ENCODE measurements at places on chromosomes 16 and 17.

- DNase-seq, result peak; percentile 61
Measured at GRCh38 chr16:57810197-57811031, 8.1 kb upstream of the KIFC3 start.

DNA sequence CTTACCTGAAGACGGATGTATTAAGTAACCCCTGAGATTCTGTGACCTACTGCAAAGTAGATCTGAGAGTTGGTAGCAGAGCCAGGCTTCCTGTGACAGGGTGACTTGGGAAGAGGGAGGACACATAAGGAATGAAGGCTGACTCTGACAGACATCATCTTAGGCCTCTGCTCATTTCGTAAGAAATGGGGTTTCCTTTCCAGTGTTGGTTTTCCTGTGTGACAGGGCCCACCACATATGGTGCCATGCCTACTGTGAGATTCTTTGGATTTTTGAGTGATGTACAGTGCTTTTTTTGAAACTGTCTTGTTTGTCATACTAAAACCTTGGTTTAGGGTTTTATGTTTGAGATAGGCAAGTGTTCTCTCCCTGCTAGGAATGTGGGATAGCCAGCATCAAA lies 12.7 kb downstream of the LIG3 start:
- no peak for DNase-seq

DNA sequence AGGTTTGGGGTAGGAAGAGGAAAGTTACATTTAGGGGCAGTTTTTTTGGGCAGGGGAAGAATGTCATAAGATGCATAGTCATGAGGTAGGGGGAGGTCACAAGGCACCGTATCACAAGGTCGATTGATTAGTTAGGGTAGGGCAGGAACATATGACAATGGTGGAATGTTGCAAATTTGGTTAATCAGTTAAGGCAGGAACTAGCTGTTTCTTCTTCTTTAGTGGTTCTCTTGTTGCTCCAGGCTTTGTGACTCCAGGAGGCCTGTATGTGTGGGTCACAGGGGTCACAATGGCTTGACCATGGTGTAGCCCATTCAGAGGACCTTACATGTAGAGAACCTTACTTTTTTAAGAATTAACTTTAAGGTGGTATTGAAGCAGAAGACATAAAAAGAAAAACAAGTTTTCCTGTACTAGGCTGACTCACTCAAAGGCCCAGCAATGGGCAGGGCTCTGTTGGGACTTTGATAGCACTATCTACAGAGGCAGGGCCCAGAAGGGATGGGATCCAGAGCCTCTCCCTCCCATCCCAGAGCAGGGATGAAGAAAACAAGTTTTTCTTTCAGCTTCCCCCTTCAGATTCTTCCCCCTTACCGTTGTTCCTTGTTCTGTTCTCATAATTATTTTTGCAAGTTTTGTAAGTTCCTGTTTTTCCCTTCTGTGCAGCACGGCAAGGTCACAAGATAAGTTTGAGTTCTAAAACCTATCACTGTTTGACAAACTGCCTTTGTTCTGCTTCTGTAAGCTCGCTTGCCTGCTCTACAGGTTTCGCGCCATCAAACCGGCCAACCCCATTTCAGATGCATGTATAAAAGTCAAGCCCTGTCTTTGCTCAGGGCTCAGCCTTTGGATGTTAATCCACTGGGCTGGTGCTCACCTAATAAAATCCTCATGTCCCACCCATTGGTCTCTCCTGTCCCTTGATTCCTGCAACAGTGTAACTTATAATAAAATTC lies 45.8 kb upstream of the ATF7IP2 start:
- DNase-seq, result no peak

GRCh38 chr16:63998-64913 lies 8.2 kb downstream of the RHBDF1 start:
- no peak for DNase-seq

- DNase-seq, result no peak
Measured at GRCh38 chr17:6072157-6072556, 2.0 kb downstream of the WSCD1 start.

- peak; percentile 64 for DNase-seq
Measured at GRCh38 chr17:35731239-35731916, at the start of gene RASL10B. Gene RASL10B, plus strand, starts transcription at chr17:35731639. Its CDS starts 3,546 bp downstream, at chr17:35735185.

GRCh38 chr17:71037386-71037785 lies 868.1 kb downstream of the KCNJ2 start:
- no peak for DNase-seq

DNA sequence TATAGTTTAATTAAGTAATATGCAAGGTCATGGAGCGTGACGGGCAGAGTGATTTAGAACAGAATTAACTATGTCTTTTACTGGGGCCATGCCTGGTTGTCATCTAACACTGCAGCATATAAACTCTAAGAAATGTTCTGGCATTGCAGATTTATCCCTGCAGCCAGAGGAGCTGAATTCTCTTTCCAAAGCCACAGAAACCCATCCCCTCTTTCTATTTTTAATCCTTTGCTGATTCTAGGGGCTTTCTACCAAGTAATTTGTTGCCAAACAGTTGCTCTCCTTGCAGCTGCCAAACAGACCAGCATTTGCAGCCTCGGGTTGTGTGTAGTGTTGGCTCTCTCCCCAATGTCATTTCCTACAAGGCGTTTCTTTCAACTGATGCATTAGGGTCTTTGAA lies 243.2 kb upstream of the MON1B start:
- peak; percentile 73 for DNase-seq

GRCh38 chr16:24598777-24599437 lies 59.5 kb downstream of the RBBP6 start:
- no peak for DNase-seq

DNA sequence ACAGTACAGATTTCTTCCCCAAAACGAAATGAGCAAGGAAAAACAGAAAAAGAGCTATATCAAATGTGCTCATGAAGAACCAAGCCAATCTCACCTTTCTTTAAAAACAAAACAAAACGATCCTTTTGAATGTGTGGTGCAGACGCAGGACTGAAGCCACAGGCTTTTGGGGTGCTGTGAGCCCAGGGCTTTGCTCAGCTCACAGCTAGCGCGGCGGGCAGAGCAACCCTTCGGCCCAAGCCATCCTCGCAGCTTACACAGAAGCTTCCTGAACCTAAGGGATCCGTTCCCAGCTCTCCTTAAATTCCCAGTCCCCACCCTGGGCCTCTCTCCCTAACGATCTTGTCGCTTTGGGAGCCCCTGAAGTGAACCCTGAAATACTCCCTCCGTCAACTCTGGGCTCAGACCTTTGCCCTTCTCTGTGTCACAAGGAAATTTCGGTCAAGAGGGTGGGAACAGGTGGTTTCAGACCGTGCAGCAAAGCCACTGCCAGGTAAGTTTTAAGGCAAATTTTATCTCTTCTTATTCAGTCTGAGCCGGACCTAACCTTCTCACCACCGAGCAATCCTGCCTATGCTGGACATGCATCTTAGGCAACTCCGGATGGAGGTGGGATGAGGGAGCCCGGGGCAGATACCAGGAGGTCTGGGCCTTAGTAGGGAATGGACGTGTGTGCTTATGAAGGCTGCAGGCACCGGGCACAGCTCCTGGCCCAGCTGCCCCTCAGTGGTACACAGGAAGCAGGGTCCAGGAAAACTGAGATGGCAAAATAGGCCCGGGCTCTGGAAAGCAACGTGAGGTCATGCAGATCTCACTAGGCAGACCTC lies 52.0 kb downstream of the COTL1 start:
- DNase-seq, result no peak

- DNase-seq, result no peak
Measured at GRCh38 chr16:29663016-29663806, at the start of gene SPN. Gene SPN, plus strand, starts transcription at chr16:29663247. Its CDS starts 482 bp downstream, at chr16:29663729.

GRCh38 chr17:82065638-82066303 lies at the start of gene DUS1L:
Gene DUS1L, minus strand, starts transcription at chr17:82065804. Its CDS starts 745 bp downstream, at chr17:82065059.
- peak; percentile 66 for DNase-seq

GRCh38 chr16:83577078-83577745 lies 230.6 kb upstream of the HSBP1 start:
- no peak for DNase-seq

- no peak for DNase-seq
Measured at GRCh38 chr17:4674685-4674998, 29.3 kb downstream of the PELP1 start.

DNA sequence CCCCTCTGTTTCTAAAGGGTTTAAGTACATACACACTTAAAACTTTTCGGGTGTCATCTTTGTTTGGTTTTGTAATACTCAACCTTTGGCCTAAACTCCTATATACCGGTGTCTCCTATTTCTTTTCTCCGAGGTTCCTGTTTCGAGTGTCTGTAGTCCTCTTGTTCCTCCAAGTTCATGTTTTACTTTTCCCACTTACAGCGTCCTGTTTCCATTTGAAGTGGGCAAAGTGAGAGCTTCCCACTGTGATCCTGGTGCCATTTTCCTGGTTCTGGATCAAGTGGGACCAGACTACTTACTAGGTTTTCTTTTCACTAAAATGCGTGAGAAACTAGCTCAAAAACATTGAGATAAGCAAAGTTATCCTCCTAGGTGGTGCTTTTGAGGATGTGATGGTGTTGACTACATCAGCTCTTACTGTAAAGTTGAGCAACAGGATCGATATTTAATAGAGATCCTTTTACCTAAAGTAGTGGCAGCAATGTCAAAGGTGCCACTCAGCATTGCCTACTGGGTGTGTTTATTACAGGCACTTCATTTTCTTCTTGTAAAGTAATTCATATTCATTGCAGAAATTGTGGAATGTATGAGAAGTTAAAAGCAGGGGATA lies 1.3 kb downstream of the PSMD3 start:
- DNase-seq, result no peak

GRCh38 chr17:74610108-74610507 lies 13.4 kb downstream of the CD300E start:
- DNase-seq, result no peak

- no peak for DNase-seq
Measured at GRCh38 chr16:51289336-51289735, 138.3 kb upstream of the SALL1 start.

DNA sequence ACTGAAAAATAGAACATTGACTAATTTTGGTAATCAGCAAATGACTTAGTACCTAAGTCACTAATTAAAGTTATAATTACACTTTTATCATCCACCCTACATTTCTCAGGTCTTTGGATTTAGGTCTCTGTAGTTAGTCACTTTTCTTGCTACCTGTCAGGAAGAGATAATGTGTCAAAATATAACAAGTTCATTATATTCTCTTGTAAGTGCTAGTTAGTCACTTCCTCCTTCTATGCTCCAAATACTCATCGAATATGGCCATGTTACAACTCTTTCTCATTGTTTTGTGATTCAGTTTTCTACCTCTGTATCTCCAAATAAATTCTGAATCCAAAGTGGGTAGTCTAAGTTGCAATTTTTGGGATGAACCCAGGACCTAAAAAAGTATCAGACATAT lies 163.5 kb upstream of the KIF2B start:
- DNase-seq, result no peak

GRCh38 chr16:59964232-59964924 lies 1230.3 kb upstream of the GOT2 start:
- DNase-seq, result no peak

DNA sequence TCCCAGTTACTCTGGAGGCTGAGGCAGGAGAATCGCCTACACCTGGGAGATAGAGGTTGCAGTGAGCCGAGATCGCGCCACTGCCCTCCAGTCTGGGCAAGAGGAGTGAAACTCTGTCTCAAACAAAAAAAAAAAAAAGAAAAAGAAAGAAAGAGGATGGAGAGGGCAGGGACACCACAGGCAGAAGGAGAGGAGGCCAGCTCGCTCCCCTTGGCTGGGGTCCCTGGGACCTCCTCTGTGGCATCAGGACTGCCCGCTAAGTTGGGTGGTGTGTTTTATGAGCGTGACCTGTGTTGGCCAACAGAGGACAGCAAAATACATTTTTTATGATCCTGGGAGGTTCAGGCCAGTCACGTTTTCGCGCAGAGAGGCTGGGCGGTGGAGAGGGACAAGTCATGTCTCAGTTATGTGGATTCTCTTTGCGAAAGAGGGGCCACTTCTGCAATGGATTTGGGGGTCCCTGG lies 229.6 kb downstream of the MRTFB start:
- DNase-seq, result peak; percentile 82

- no peak for DNase-seq
Measured at GRCh38 chr16:82476786-82477185, 150.0 kb upstream of the CDH13 start.

DNA sequence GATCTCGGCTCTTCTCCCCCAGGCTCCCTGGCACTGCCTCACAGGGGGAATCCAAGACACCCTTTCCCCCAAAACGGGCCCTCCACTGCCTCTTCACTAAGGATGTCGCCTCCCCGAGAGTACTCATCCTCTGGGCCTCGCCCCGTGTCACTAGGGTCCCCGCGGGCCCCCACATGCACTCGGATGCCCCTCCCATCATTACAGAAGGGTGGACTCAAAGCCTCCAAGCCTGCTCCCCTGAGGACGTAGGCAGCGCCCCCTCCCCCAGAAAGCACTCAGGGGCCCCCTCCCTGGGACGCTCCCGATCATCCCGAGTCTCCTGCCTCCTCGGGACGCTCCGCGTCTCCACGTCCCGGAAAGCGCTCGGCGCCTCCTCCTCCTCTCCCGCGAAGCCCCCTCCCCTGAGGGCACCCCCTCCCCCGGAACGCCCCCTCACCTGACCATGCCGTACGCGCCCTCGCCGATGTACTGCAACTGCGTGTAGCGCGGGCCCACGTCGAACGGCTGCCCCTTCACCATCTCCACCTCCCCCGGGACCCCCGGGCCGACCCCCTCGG lies 338 bp downstream of the MAPK3 start:
- DNase-seq, result no peak

DNA sequence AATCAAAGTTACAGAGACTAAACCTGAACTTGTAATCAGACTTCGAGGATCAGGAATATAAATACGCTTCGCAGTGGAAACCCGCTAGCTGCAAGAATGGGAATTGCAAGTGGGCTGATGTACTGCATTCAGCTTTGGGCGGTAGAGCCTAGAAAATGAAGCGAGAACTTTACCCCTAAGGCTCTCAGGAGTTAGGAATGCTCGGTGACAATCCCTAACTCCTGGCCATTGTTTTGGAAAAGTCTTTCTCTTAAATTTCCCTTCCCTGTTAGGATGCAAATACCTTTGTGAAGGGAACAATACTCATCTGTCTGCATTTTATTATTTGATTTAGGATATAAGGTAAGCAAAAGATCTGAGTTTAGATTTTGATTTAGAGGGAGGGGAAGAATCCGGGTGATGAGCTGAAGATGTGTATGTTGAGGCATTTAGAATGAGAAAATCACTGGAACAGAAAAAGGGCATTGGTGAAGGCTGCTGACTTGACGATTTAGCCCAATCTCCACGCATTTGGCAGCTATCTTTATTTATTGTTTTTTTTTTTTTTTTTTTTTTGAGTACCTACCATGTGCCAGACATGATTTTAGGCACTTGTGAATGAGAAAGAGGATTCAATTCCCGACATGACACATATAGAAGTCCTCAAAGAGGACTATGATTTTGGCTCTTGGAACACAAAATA lies 2.2 kb upstream of the TOX3 start:
- DNase-seq, result no peak

DNA sequence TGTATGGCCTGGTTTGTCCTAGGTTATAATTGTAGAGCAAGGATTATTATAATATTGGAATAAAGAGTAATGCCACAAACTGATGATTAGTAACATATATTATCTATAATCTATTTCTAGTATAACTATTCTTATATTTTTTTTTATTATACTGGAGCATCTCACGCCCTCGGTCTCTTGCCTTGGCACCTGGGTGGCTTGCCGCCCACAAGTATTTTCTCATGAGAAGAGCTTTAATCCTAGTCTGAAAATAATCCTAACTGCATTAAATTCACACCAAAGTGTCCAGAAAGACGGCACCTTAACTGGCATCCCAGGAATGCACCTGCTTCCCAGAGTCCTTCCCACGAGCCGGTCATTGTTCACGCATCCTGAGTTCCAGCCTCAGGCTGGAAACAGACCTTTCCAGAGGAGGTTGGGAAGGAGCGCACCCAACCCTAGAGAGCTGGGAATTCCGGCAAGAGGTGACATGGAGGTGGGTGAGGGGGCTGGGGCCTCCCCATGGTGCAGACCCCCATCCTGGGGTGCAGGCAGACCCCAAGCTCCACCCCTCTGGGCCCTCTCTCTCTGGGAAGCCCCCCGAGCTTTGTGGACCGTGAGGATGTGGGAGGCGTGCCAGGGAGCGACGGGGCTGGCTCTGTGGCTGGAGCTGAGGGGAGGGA lies 15.9 kb downstream of the CHMP1A start:
- DNase-seq, result no peak

Measured in right hindlimb (tissue), 1 donor.